ENCODE measurements at places on chromosomes 2 and 18. TPM values are rescaled to one million over a fixed set of nuclear protein-coding genes. Genes with fewer than 3 reads are reported as not detected.

TRPM8 gene
- not detected for total RNA-seq

DNA sequence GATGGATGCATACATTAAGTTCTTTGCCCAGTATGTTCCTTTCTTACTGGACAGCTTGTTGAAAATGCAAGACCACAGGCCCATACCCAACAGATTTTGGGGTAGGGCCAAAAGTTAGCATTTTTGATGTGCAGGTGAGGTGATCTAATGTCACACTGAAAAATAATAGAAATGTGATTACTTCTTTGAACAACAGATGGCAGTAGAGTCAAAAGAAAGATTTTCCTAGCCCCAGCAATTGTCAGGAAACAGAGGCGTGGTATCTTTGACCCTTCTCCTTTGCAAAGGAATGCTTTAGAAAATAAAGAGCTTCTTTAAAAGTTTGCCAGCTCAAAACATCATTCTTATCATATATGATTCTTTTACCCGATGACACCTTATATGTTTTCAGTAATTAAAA lies 343.6 kb upstream of the SYT4 start:
- no peak overlapping the region for H3K27ac ChIP-seq
- no peak for DNase-seq
- H3K4me3 ChIP-seq: no peak overlapping the region
- H3K36me3 ChIP-seq: no peaks in the 10 kb centered on the region

DNA sequence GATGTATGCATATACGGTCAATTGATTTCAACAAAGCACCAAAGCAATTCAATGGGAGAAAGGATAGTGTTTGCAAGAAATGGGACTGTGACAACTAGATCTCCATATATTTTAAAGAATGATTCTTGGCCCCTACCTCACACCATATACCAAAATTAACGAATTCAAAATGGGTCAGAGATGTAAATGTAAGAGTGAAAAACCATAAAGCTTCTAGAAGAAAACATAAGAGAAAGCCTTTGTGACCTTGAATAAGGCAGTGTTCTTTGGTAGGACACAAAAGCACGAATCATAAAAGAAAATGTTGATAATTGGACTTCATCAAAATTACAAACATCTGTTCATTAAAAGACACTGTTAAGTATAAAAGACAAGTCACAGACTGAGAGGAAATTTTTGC lies 5.0 kb upstream of the PROC start:
- peaks cover 60% of the 10 kb centered on the region for H3K4me1 ChIP-seq
- H3K27me3 ChIP-seq: no peaks in the 10 kb centered on the region
- no peak overlapping the region for H3K4me3 ChIP-seq
- DNase-seq: no peak

GRCh38 chr2:8296306-8296705 lies 385.6 kb upstream of the ID2 start:
- no peak overlapping the region for H3K4me3 ChIP-seq
- no peak overlapping the region for H3K27ac ChIP-seq
- H3K4me1 ChIP-seq: no peaks in the 10 kb centered on the region
- no peaks in the 10 kb centered on the region for H3K36me3 ChIP-seq

- no peaks in the 10 kb centered on the region for H3K36me3 ChIP-seq
- DNase-seq: no peak
- no peak overlapping the region for H3K27ac ChIP-seq
- H3K4me1 ChIP-seq: no peaks in the 10 kb centered on the region
- no peak overlapping the region for H3K4me3 ChIP-seq
Measured at GRCh38 chr2:30860726-30861125, 53.5 kb upstream of the CAPN13 start.

DNA sequence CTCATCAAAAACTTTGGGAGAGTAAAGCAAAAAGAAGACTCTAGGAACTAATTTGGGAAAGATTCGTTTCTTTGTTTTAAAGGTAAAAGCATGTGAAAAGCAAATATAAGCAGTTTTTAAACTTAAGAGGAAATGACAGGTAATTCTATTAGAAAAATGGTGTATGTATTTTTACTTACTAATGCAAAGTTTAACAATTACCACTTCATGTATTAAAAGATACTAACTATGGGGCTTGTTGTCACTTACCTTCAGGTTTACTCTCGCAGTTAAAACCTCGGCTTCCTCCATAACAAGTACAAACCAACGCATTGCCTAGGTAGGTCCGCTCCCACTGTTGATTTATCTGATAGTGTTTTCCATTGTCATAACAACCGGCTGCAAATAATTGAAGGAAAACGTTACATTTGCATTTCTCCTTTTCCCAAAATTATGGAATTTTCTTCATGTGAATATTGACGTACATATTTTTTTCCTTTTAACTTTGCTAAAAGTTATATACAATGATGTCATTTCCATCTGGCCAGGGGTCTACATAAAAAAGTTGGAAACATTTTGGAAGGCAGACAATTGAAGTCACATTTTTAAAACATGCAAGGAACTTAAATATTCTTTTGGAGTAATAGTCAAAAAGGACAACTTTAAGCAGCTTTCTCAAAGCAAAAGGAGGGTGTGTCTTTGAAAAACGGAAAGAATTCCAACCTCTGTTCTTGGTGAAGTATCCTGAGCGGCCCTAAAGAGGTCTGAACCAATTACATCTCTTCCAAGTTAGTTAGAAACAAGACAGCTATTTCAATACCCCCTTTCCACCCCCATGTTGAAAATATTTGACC lies 1.2 kb downstream of the FN1 start:
- peak overlapping the region; percentile 67 for H3K4me3 ChIP-seq
- DNase-seq: no peak
- no peaks in the 10 kb centered on the region for H3K36me3 ChIP-seq
- H3K27ac ChIP-seq: peak overlapping the region; percentile 68
- peaks cover 5% of the 10 kb centered on the region for H3K4me1 ChIP-seq
